ENCODE measurements at places on chromosomes 5 and 9.

DNA sequence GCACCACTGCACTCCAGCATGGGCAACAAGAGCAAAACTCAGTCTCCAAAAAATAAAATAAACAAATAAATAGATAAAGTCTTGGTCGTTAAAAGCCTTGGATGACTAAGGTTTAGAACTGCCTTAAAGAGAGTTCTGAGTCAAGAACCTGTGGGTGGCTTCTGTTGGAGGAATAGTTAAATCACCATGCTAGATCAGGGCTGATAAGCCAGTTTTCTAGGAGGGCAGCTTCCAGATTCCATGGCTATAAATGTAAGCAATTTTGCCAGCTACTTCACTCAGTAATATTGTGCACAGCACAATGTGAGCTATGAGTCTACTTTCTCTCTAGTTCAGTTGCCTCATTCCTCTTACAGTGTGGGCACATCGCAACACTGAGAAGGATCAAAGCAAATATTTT, 242.1 kb upstream of the NUDT12 start:
- DNase-seq, result no peak

- no peak for DNase-seq
These were observed 542.1 kb downstream of the IRX1 start for GRCh38 chr5:4137781-4138180.

DNA sequence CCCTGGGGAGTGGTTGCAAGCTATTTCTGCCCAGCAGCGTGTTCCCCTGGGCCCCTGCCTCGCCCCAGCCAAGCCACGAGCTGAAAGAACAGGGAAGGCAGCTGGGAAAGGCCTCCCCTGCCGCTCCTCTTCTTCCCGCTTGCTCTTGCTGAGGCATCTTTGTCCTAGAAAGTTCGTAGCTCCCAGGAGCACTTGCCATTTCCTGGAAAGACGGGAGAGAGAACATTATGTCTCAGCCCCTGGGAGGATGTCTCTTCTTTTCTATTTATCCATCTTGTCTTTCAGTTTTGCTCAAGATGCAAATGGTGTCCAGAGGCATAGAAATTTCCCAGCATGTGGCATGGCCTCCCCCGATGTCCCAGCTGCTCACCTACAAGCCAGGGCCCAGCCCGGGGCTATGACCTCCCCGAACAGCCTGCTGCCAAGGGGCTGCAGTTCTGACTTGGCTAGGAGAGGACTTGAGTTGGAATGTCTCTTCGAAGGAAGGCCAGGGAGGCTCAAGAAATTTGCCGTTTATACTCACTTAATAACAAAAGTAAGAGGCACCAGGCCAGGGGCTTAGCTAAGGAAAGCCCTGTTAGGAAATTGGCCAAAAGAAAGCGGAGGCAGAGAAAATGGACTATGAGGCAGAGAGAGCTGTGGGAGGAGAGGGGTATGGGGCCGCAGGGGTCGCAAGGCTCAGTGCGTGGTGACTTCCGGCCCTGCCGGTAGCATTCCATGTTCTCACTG, 87.3 kb downstream of the LIFR start:
- DNase-seq, result peak; percentile 84

DNA sequence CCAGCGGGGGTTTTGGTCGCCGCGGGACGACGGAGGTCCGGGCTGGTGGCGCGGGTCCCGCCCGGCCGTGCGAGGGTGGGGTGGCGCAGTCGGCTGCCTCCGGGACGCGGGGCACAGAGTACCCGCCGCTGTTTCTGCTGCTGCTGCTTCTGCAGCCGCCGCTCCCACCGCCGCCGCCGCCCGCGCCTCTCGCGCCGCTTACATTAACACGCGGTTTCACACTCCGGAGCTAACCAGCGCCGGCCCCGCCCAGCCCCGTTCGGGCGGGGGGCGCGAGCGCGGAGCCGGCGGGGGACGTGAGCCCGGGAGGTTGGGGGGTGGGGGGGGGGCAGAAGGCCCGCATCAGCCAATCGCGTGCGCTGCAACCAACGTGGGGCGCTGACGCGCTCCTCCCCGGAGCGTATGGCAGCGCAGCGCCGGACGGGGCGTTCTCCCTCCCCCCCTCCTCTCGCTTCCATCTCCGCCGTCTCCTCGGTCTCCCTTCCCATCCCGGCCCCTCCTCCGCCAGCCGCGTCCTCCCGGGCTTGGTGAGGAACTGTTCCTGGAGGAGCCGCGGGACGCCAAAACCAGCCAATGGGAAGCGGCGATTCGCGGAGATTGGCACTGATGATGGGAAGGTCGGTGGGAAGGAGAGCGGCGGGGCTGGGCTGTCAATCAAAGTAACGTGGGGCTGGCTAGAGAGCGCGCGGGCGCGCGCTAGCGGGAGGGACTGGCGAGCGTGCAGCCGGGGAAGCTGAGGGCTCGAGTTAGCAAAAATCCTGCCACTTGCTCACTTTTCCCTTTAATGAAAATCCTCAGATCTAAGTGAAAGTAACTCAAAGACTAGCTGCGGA, at the start of gene TLE1:
TLE1 (minus strand) TSS at position 205 of the 833 bp plus-strand sequence. CDS start 1,307 bp downstream, outside the sequence.
- peak; percentile 99 for DNase-seq

GRCh38 chr5:156981481-156981880, 18.5 kb upstream of the TIMD4 start:
- DNase-seq, result no peak

DNA sequence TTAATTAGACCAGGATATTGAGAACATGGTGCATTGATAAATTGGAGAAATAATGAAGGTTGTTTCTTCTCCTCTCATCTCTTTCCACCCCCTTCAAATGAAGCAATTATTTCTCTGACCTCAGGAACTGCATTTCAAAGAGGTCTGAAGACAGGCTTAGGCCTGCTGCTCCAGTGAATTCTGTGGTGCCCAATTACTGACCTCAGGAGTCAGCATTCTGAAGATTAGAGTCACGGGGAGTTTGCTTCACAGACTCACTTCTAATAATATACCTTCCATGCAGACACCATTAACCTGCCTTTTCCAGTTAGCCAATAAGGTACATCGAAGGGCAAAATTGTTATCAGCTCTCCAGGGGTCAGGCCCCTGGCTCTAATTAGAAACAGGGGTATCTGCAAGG, 270.9 kb downstream of the GAS1 start:
- no peak for DNase-seq

Measured in muscle of arm (tissue), 14 donors.